GM23248 (cell line): ENCODE measurements at places on chromosomes 6 and 20. TPM values are rescaled to one million over a fixed set of nuclear protein-coding genes. Genes with fewer than 3 reads are reported as not detected.
A peak's percentile ranks its signal among the peaks of the same experiment; 100 is the strongest.

- DNase-seq = no peak
- H3K27ac ChIP-seq = no peak overlapping the region
- H3K36me3 ChIP-seq = no peaks in the 10 kb centered on the region
- no peaks in the 10 kb centered on the region for H3K27me3 ChIP-seq
- H3K4me1 ChIP-seq = peaks cover under 1% of the 10 kb centered on the region; the same call in 1 of the 2 replicates
Observed at GRCh38 chr6:131816869-131817268, 9.0 kb downstream of the ENPP1 start.

DNA sequence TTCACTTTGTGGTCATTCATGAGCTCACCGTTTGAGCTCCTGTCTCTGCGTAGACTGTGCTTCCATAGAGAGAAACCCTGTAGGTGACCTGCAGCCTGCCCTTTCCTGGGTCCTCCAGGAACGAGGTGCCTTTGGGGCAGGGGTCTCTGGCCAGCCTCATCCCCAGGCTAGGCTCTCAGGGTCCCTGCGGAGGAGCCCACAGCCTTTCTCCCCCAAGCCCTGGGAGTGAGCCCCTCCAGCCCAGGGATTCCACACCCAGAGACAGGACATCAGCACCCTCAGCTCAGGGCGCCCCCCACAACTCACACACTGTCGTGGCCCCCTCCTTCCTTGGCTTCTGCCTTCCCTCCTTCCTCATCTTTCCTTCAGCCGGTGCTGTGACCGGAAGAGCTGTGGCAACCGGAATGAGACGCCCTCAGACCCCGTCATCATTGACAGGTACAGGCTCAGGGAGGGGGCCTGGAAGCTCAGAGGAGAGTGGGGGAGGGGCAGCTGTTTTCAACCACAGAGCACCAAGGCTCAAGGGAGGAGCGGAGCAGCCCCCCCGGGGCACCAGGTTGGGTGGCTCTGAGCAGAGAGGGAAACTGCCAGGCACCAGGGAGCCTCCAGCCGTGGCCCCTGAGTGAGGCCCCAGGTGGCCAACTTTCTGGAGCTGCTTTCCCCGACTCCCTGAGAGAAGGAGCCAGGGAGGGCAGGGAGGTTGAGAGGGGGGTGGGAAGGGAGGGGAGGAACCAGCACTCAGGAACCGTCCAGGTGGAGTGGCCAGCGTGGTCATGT, 16.8 kb downstream of the EBF4 start:
- DNase-seq = no peak
- H3K27me3 ChIP-seq = peaks cover 31% of the 10 kb centered on the region
- H3K27ac ChIP-seq = no peak overlapping the region

DNA sequence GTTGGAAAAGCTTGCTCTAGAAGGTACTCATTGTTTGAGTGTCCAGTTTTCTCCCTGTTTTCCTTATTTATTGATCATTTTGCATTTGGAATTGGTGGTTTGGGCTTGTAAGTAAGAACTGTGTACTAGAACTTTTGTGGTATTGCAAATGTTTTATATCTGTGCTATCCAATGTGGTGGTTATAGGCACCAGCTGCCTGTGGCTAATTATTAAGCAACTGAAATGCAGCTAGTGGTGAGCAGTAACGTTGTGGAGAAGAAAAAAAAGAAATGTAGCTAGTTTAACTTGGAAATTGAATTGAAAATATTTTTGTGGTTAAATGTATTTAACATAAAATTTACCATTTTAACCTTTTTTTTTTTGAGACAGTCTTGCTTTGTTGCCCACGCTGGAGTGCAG, 50.7 kb upstream of the MAPK13 start:
- H3K4me1 ChIP-seq = no peaks in the 10 kb centered on the region
- no peak overlapping the region for H3K27ac ChIP-seq
- DNase-seq = no peak
- H3K4me3 ChIP-seq = no peak overlapping the region
- peaks cover 71% of the 10 kb centered on the region for H3K36me3 ChIP-seq

DNA sequence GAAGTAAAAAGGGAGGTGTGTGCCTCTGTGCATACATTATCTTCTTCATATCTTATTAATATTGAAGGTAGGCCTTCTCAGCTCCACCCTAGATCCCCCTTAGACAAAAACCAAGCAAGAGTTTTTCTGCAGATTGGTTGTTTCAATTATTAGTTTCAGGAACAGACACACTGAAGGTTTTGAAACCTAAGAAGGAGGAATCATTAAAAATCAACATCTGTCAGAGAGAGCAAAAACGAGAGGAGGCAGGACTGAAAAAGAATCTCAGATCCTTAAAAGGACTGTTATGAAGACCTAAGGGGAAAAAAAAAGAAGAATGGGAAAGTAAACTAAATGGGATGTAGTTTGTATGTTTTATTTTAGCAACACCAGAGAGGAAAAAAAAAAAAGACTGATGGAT, 560.8 kb upstream of the JAG1 start:
- H3K4me1 ChIP-seq = peaks cover 23% of the 10 kb centered on the region
- no peaks in the 10 kb centered on the region for H3K27me3 ChIP-seq
- H3K27ac ChIP-seq = no peak overlapping the region
- no peak overlapping the region for H3K4me3 ChIP-seq
- DNase-seq = no peak

GRCh38 chr20:58219342-58219700, 9.1 kb downstream of the ANKRD60 start:
- H3K36me3 ChIP-seq = no peaks in the 10 kb centered on the region
- peak overlapping the region; percentile 39 for H3K4me3 ChIP-seq
- DNase-seq = peak; percentile 88

- H3K27ac ChIP-seq = no peak overlapping the region
- H3K36me3 ChIP-seq = no peaks in the 10 kb centered on the region
- H3K4me3 ChIP-seq = no peak overlapping the region
- no peaks in the 10 kb centered on the region; the same call in 1 of the 2 replicates for H3K27me3 ChIP-seq
Observed at GRCh38 chr20:59810449-59811187, 122.8 kb downstream of the SYCP2 start.

DNA sequence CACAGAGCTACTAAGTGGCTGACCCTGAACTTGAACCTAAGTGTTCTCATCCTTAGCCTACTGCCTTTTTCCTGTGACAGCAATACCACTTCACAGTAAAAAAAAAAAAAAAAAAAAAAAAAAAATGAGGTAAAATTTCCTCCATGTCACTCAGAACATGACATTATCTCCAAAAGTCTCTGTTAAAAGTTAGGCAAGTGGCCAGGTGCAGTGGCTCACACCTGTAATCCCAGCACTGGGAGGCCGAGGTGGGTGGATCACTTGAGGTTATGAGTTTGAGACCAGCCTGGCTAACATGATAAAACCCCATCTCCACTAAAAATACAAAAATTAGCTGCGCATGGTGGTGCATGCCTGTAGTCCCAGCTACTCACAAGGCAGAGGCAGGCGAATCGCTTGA, 11.2 kb upstream of the HDDC2 start:
- no peak for DNase-seq
- H3K4me3 ChIP-seq = no peak overlapping the region
- no peaks in the 10 kb centered on the region for H3K36me3 ChIP-seq
- peaks cover 3% of the 10 kb centered on the region; the same call in 1 of the 2 replicates for H3K27me3 ChIP-seq
- H3K4me1 ChIP-seq = no peaks in the 10 kb centered on the region

DNA sequence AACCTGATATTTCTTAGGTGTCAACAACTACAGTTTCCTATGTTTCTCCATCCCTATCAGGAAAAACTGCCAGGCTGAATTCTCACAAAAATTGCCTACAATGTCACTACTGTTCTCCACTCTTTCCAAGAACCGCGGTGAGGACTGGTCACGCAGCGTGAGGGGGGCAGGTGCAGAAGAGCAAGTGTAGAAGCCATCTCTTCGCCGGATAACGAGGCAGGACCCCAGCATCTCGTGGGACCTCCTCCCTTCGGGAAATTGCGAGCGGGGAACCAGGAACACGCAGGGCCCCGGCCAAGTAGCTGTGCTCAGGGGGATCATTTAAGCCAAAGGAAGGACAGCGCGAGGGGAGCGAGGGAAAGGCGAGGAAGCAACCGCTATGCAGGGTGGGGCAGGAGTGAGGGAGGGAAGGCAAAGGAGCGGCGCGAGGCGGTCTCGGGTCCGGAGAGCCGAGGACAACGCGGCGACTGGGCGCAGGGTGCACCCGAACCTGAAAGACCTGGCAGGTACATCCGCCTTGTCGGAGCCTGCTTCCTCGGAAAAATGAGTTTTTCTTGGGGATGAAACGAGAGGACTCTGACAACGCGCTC, 559 bp downstream of the APMAP start:
- DNase-seq = peak; percentile 56
- H3K4me1 ChIP-seq = peaks cover 16% of the 10 kb centered on the region
- H3K27me3 ChIP-seq = no peaks in the 10 kb centered on the region
- peak overlapping the region; percentile 86 for H3K4me3 ChIP-seq
- no peaks in the 10 kb centered on the region for H3K36me3 ChIP-seq
- H3K27ac ChIP-seq = peak overlapping the region; percentile 84

The AKIRIN2 gene
- total RNA-seq = 21.4 and 24.9 TPM in 2 replicates

GRCh38 chr6:98308564-98308963, 525.8 kb upstream of the POU3F2 start:
- H3K36me3 ChIP-seq = no peaks in the 10 kb centered on the region
- no peaks in the 10 kb centered on the region for H3K4me1 ChIP-seq
- H3K27ac ChIP-seq = no peak overlapping the region
- no peak overlapping the region for H3K4me3 ChIP-seq
- DNase-seq = no peak

- H3K27me3 ChIP-seq = no peaks in the 10 kb centered on the region
- DNase-seq = peak; percentile 76
- peak overlapping the region; percentile 49 for H3K4me3 ChIP-seq
- no peaks in the 10 kb centered on the region for H3K36me3 ChIP-seq
- peak overlapping the region; percentile 86 for H3K27ac ChIP-seq
Observed at GRCh38 chr20:54345821-54346220, 129.6 kb upstream of the DOK5 start.

DNA sequence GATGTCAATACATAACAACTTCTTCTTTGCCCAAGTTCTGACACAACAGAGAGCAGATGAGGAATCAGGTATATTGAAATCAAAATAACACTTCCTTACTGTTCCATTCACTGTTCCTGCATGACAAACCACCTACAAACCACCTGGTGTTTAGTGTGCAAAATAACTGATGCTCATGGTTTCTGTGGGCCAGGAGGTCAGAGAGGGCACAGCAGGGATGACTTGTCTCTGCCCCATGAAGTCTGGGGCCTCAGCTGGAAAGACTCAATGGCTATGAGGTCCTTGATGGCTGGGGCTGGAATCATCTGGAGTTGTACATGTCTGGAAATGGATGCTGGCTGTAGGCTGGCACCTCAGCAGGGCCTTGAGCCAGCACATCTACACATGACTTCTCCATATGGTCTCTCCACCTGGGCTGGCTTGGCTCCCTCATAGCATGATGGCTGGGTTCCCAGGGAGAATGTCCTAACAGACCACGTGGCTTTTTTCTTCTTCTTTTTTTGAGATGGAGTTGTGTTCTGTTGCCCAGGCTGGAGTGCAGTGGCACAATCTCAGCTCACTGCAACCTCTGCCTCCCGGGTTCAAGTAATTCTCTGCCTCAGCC, 7.4 kb upstream of the COX4I2 start:
- no peak overlapping the region for H3K27ac ChIP-seq
- H3K27me3 ChIP-seq = no peaks in the 10 kb centered on the region
- no peaks in the 10 kb centered on the region for H3K4me1 ChIP-seq
- no peak for DNase-seq

DNA sequence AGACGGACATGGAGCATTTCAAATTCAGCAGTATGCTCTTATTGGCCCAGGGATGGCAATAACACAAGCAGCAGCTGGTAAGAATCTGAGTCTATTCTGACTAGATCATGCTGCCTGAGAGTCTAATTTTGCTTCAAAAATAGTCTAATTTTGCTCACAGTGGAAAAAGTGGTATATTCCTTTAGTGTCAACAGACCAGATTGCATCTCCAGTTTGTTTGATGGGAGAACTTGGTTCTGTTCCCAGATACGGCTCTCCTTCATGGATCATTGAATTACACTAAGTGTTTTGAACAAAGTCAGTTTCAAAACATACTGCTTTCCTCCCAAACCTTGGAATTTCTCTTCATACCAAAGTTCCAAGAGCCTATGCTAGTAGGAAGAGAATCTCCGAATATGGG, 586.1 kb downstream of the RNF144B start:
- H3K27me3 ChIP-seq = 0 out of 2 replicates have a peak, but pooled peaks cover 3% of the 10 kb centered on the region
- H3K4me3 ChIP-seq = no peak overlapping the region
- H3K27ac ChIP-seq = no peak overlapping the region
- no peaks in the 10 kb centered on the region for H3K36me3 ChIP-seq

- no peak overlapping the region for H3K27ac ChIP-seq
- H3K4me3 ChIP-seq = no peak overlapping the region
- H3K4me1 ChIP-seq = no peaks in the 10 kb centered on the region
- H3K27me3 ChIP-seq = no peaks in the 10 kb centered on the region
- no peak for DNase-seq
Observed at GRCh38 chr20:12252793-12253192, 335.1 kb downstream of the BTBD3 start.

DNA sequence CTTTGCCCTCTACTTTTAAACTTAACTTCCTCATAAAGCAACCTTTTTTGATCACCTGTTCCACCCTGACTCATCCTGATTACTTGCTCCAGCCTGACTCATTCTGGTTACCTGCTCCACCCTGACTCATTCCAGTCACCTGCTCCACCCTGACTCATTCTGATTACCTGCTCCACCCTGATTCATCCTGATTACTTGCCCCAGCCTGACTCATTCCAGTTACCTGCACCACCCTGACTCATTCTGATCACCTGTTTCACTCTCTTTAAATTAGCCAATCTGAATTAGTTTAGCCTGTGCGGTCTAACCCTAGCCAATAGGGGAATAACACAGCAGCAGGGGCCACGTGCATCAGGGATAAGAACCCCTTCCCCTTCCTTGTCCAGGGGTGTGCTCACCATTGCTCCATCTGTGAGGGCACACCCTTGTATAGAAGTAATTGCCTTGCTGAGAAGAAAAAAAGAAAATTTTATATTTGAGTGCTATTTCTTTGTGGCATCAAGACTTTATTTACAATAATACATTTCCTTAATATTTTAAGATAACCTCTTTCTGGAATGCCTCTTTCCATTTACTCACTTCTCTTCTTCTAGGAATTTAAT, 17.9 kb downstream of the HLA-G start:
- H3K27ac ChIP-seq = no peak overlapping the region
- H3K4me3 ChIP-seq = no peak overlapping the region
- peaks cover 29% of the 10 kb centered on the region for H3K27me3 ChIP-seq

DNA sequence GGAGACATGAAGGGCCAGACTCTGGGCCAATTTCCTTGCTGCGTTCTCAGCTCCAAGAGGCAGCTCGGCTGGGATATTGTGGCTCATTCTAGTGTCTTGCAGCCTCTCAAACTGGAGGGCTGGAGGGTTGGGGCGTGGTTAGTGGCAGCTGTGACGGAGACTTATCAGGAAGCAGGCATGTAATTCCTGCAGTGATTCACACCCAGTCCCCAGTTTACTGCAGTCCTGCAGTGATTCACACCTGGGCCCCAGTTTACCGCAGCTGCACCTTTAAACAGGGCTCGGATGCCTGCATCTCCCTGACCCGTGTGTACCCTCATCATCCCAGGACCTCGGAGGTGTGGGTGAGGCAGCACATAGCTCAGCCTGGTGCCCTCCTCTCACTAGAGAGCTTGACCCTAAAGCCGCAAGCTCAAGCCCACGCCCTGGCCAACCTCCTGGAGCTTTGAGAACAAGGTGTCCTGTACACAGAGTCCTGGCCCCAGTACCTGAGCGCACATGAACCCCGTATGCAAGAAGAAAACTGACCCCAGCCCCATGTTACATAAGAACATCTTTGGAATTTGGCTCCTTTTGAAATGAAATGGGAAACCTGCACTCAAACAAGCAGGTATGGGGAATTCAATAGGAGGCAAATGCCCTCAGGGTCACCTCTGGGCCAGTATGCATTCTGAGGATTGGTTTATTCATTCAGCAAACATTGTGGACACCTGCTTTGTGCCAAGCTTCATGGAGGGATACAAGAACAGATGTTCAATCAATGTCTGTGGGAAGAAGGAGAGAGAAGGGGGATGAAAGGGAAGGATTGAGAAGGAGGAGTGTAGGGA, 55.3 kb upstream of the FAM83D start:
- H3K4me3 ChIP-seq = no peak overlapping the region
- H3K27ac ChIP-seq = no peak overlapping the region
- no peaks in the 10 kb centered on the region for H3K36me3 ChIP-seq
